Esophagus muscularis mucosa (tissue), 4 donors: ENCODE measurements at places on chromosomes 11 and 22. TPM values are rescaled to one million over a fixed set of nuclear protein-coding genes. Genes with fewer than 3 reads are reported as not detected.
A peak's percentile ranks its signal among the peaks of the same experiment; 100 is the strongest.

- H3K27me3 ChIP-seq: no peaks in the 10 kb centered on the region
- no peaks in the 10 kb centered on the region for H3K4me1 ChIP-seq
- H3K4me3 ChIP-seq: no peak overlapping the region
- H3K36me3 ChIP-seq: peaks cover 9% of the 10 kb centered on the region
These were observed 48.4 kb downstream of the DDX10 start for GRCh38 chr11:108713076-108713790.

The MISFA gene
- not detected for total RNA-seq

DNA sequence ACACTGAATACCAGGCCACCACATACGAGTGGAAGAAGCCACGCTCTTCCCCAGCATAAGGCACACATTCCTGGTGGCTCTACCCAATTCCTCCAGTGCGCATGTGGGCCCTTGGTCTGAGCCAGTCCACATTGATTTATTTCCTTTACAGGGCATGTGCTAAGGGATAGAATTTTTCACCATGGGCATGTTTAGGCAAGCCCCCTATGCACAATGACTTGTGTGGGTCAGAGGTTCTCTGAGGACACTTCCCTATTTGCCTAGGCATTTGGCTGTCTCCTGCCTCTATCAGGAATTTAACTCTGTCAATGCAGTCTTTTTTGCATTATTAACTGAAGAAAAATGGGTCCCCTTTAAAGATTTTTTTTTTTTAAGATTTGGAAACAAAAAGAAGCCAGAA, 718.1 kb downstream of the NTM start:
- H3K36me3 ChIP-seq: no peaks in the 10 kb centered on the region
- no peaks in the 10 kb centered on the region for H3K27me3 ChIP-seq
- no peaks in the 10 kb centered on the region for H3K4me1 ChIP-seq
- no peak overlapping the region for H3K4me3 ChIP-seq

DNA sequence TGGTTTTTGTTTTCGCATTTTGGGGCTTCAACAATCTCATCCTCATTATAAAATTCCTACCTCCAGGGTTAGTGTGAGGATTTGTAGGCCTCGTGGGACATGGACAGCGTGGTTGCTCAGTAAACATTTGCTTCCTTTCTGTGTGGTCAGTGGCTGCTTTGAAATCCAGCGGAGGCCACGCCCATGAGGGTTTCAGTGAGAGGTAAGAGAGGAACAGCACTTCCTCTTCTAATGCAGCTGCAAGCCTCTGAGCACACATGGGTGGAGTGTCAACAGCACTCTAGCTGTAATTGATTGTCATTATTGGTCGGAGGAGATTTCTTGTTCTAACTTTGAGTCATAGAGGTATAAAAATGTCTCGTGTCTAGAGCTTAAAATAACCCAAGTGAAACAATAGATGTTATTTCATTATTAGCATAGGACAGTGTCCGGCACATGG, 6.0 kb upstream of the ARHGAP42 start:
- no peaks in the 10 kb centered on the region for H3K36me3 ChIP-seq
- DNase-seq: no peak
- H3K4me1 ChIP-seq: peaks cover 10% of the 10 kb centered on the region
- no peak overlapping the region for H3K4me3 ChIP-seq
- no peaks in the 10 kb centered on the region for H3K27me3 ChIP-seq

- H3K27me3 ChIP-seq: no peaks in the 10 kb centered on the region
- DNase-seq: no peak
- no peaks in the 10 kb centered on the region for H3K36me3 ChIP-seq
These were observed 59.5 kb upstream of the PRSS23 start for GRCh38 chr11:86740628-86741483.

- H3K4me3 ChIP-seq: no peak overlapping the region
- H3K27ac ChIP-seq: no peak overlapping the region
- DNase-seq: no peak
- H3K4me1 ChIP-seq: no peaks in the 10 kb centered on the region
- peaks cover 27% of the 10 kb centered on the region for H3K27me3 ChIP-seq
These were observed 24.0 kb upstream of the ELF5 start for GRCh38 chr11:34537636-34538035.

DNA sequence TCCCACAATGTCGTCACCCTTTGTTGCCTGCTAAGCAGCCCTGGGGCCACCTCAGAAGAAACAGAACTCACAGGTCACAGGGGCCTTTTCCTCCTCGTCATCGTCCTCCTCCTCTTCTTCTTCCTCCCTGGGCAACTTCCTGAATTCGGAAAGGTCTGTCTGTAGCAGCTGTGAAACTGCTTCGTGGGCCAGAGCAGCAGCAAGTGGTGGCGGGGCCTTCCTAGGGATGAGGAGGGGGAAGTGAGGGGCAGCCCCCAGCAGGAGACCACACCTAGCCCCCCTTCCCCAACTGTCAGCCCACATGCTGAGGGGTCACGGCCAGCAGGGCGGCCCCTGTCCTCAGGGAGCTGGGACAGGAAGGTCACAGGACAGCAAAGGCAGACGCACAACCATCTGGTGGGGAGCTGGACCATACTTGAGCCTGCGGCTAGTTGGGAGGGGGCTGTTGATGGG, 13.2 kb downstream of the PPM1F start:
- DNase-seq: no peak
- H3K27ac ChIP-seq: peak overlapping the region; percentile 92
- no peak overlapping the region for H3K4me3 ChIP-seq
- no peaks in the 10 kb centered on the region for H3K27me3 ChIP-seq
- H3K4me1 ChIP-seq: peaks cover 84% of the 10 kb centered on the region

GRCh38 chr22:50014053-50014501, 1.5 kb upstream of the IL17REL start:
- DNase-seq: no peak
- peaks cover 7% of the 10 kb centered on the region for H3K4me1 ChIP-seq
- H3K27ac ChIP-seq: no peak overlapping the region
- no peaks in the 10 kb centered on the region for H3K36me3 ChIP-seq
- H3K27me3 ChIP-seq: peaks cover 4% of the 10 kb centered on the region

- no peak overlapping the region for H3K27ac ChIP-seq
- no peaks in the 10 kb centered on the region for H3K4me1 ChIP-seq
- DNase-seq: no peak
These were observed 50.9 kb upstream of the PANX1 start for GRCh38 chr11:94077552-94078293.

The MS4A6A gene
- 47.4 TPM for total RNA-seq

DNA sequence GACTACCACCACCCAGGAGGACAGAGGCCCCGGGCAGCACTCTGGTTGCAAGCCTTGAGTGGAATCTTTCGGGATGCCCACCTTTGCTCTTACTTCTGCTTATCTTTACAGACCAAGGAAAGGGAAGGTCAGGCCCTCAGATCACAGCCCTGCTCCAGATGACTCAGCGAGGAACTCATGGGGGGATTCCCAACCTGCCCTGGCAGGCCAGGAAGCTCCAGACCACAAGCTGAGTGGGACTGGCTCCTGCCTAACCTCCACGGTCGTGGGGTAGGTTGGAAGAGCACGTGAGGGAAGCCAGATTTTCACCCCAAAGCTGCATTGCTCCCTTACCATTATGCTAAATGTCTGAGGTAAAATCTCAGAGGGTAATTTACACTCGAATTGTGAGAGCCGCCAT, 11.8 kb downstream of the TBC1D10A start:
- no peaks in the 10 kb centered on the region for H3K27me3 ChIP-seq
- no peak overlapping the region for H3K4me3 ChIP-seq
- H3K4me1 ChIP-seq: peaks cover 99% of the 10 kb centered on the region
- peak overlapping the region; percentile 32 for H3K27ac ChIP-seq
- DNase-seq: no peak

- no peak for DNase-seq
- no peak overlapping the region for H3K27ac ChIP-seq
- H3K4me3 ChIP-seq: no peak overlapping the region
- H3K36me3 ChIP-seq: no peaks in the 10 kb centered on the region
- no peaks in the 10 kb centered on the region for H3K27me3 ChIP-seq
These were observed 189.7 kb upstream of the TMEM45B start for GRCh38 chr11:129625930-129626329.

The SOX6 gene
- total RNA-seq: 1.7 TPM

The OSBP2 gene
- 0.42 TPM for total RNA-seq

GRCh38 chr11:63613517-63614135, 607 bp downstream of the PLAAT3 start:
- H3K4me1 ChIP-seq: peaks cover 47% of the 10 kb centered on the region
- H3K27me3 ChIP-seq: no peaks in the 10 kb centered on the region
- H3K27ac ChIP-seq: peak overlapping the region; percentile 88

DNA sequence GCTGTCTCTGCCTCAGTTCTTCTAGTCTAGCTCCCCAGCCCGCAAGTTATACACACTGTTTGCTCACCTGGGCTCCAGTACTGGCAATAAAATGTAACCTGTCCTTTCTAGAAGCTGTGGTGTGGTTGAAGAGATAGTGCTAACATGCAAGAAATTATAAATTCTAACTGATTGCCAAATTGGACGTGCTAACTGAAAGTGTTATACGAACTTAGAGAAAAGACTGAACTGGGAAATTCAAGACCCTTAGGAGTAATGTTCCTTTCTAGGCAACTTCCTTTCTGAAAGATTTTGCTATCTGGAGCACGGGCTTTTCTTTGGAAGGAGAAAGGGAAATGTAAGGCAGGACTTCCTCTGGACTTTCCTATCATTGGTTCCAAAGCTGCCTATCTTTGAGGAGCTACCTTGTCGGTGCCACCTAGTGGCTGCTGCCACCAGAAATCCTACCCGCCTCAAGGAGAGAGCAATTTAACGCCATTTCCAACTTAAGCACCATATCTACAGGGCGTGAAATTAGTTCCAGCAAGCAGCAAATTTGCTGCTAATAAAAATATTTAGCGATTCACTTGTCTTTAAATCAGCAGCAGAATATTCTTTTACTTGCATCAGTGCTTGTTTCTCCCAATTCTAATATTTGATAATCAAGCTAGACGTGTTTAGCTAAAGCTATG, 12.7 kb upstream of the TMEM218 start:
- no peaks in the 10 kb centered on the region for H3K4me1 ChIP-seq
- DNase-seq: no peak
- no peaks in the 10 kb centered on the region for H3K36me3 ChIP-seq
- no peak overlapping the region for H3K27ac ChIP-seq
- H3K4me3 ChIP-seq: no peak overlapping the region

DNA sequence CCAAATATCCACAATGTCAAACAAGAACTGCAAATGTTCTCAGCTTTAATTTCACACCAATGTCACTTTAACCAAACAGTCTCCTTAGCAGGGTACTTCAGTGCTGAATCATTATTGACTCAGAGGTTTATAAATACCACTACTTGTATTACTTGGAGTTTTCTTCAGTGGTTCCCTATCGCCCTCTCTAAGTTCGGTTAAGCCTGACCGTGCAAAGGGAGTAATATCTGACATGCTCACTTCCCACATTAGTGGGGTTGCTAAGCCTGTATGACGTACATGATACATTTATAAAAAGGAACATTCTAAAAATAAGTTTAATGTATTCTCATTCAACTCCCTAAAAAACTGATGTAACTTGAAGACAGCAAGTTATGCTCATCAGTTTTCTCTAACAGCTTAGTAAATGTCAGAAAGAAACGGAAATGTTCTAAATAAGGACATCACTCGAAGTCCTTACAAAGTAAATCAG, 93.1 kb upstream of the ZC3H12C start:
- H3K36me3 ChIP-seq: no peaks in the 10 kb centered on the region
- H3K4me3 ChIP-seq: no peak overlapping the region
- DNase-seq: no peak
- peak overlapping the region; percentile 73 for H3K27ac ChIP-seq
- no peaks in the 10 kb centered on the region for H3K27me3 ChIP-seq

GRCh38 chr11:65329944-65330403, 3.7 kb upstream of the DPF2 start:
- peak overlapping the region; percentile 22 for H3K27ac ChIP-seq
- no peak overlapping the region for H3K4me3 ChIP-seq
- no peaks in the 10 kb centered on the region for H3K27me3 ChIP-seq
- no peaks in the 10 kb centered on the region for H3K36me3 ChIP-seq

DNA sequence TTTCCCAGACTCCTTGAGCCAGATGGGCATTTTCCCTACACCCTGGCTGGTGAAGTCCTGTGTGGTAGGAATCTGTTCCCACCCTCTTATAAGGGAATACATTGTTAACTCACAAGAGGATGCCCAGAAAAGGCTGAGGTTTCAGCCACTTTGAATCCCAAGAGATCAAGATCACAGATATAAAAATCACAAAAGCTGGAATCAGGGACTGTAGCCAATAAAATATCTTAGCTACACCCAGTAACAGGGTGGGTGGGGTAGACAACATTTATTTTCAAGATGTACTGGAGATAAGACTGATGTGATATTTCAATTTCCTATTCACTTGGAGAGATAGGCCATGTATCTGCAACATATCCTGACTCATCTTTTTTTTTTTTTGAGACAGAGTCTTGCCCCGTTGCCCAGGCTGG, 50.3 kb downstream of the COPB1 start:
- H3K27ac ChIP-seq: no peak overlapping the region
- no peak overlapping the region for H3K4me3 ChIP-seq
- no peaks in the 10 kb centered on the region for H3K4me1 ChIP-seq
- H3K36me3 ChIP-seq: no peaks in the 10 kb centered on the region

DNA sequence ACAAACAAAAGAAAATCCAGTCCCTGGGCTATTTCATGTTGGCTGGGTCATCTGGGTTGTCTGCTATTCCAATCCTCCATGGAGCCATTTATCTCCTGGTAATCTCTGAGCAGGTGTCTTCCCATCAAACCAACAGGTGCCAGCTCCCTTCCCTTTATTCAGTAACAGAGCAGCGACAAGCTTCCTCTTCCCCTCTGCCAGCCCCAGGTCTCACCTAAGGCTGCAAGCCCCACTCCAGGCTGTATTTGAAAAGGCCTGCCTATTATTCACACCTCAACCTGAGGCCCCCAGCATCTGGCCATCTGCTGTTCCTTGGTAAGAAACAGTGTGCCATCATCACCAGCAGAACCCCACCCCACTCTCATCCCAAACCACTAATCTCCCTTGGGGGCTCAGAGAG, 436.2 kb downstream of the BUD13 start:
- no peak overlapping the region for H3K4me3 ChIP-seq
- no peaks in the 10 kb centered on the region for H3K4me1 ChIP-seq
- peak; percentile 68 for DNase-seq
- H3K27me3 ChIP-seq: no peaks in the 10 kb centered on the region
- H3K36me3 ChIP-seq: no peaks in the 10 kb centered on the region
- H3K27ac ChIP-seq: no peak overlapping the region

DNA sequence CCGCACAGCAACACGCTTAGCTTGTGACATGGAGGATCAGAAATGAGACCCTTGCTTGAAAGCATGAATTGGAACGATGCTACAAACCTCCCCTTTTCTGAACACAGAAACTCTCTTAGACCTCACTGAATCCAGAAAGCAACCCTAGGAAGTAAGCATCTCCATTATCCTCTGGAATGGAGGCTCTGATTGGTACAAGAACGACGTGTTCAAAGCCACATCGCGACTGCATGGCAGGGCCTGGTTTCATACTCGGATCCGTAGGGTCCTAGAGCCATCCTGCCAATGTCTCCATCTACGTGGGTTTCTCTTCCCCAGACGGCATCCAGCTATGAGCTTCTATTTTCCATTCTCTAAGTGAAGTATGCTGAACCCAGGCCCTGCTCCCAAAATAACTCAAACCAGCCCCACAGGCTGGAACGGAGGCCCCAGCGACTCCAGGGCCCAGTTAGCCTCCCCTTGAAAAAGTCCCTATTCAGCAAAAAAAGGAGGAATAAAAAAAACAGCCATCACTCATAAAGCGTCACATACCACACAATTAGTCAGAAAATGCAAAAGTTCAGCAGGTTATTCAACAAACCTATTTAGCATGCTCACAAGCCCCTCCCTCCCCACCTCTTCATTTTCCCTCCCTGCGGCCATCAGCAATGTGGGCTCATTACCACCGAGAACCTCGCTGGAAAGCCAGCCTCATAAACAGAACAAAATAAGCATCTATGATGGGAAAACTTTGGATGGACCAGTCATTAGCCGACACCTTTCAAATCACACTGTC, 7.1 kb upstream of the MN1 start:
- H3K36me3 ChIP-seq: no peaks in the 10 kb centered on the region
- no peaks in the 10 kb centered on the region for H3K27me3 ChIP-seq
- H3K4me3 ChIP-seq: no peak overlapping the region
- H3K27ac ChIP-seq: peak overlapping the region; percentile 88
- no peak for DNase-seq
- peaks cover 15% of the 10 kb centered on the region for H3K4me1 ChIP-seq
